ENCODE measurements at places on chromosomes 7 and 10.
A peak's percentile ranks its signal among the peaks of the same experiment; 100 is the strongest.

DNA sequence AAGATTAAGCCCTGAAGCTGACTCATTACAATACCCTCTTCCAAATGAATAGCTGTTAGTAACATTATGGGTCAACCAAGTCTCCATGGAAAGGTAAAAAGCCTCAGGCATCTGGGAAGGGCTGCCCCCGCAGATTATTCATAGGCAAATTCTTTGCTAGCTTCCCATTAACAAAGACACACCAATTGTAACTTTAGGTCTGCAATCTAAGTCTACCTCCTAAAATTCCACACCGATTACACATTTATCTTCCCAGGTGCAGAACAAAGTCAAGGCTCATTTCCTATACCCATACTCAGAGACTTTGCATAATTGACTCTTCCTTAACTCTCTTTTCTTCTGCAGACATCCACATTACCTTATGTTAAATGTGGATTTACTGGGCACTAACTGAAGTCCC is 826.3 kb upstream of the MBL2 start:
- DNase-seq, result no peak

DNA sequence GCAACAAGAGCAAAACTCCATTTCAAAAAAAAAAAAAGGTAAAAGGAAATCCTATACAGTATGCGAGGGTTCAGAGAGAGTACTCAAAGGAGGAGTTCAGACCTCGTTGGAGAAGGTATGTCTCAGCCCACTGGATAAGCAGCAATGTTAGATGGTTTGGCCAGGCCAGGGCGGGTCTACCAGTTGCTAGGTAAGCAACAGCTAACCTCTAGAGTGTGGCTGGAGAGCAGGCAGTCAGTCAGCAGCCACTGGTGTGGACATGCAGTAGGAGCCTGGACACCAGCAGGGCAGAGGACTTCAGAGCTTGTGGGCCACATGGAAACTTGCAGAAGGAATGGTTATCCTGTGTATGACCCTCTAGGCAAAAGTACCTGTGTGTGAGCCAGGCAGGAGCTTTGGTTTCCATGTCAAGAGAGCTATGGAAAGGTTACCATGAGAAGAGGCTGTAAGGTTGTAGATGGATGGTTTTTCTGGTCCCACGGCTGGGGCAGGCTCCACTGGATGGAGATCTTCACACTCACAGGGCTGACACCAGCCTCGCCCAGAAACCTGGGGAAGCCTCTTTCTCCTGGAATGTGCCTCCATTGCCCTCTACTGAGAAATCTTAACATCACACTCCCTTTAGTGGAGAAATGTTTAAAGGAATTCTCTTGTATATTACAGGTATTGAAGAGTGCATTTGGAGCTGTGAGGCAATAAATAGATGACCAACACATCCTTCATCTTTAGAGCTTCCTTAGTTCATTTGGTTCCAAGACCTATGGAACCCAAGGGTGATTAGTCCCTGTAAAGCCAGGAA is 63.6 kb downstream of the CCDC186 start:
- DNase-seq, result no peak

DNA sequence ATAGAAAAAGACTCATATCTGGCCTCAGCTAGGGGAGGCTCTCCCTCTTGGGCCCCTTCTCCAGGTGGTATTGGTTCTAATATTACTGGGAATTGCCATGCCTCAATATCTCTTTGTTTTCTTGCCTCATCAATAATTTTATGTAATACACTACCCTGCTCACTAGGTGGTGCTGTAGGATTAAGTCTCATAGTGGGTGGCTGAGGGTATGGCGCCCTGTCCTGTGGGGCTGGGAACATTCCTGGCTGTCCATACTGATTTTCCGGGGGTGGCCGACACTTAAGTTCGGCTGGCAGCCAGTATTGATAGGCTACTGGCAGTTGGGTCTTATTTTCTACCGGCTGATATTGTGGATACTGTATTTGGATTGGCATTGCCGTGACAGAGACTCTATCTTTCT is 9.0 kb upstream of the TAS2R3 start:
- DNase-seq, result no peak

GRCh38 chr7:128167791-128168666 is 73.0 kb upstream of the LEP start:
- no peak for DNase-seq

DNA sequence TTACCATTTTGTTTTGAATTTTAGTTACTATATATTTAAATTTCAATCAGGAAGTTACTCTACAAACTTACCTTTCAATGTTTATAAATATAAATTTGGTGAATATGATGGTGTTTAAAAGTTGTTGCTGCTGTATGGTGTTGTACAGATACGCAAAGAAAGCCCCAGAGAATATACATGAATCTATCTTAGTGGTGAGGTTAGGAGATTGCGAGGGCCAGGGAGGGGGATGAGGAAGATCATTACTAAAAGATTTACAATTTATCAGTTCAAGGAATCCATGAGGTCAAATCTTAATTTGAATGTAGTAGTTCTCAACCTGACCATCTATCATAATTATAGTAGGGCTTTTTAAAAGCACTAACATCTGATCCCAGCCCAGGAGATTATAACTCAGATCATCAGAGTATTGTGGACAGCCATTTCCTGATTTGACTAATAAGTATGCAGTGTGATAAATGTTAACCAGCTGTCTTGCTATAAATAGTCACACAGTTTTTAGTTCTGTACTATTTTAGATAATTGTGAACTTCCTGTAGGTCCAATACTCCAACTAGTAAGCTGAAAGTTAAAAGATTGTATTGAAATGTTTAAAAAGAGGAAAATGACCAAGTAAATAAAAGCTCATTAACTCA is 23.6 kb downstream of the FAM3C start:
- DNase-seq, result no peak

- no peak for DNase-seq
Observed at GRCh38 chr7:30782690-30783089, 11.5 kb downstream of the MINDY4 start.

- DNase-seq, result no peak
Observed at GRCh38 chr7:12754179-12754578, 66.7 kb downstream of the ARL4A start.

GRCh38 chr10:30791197-30791611 is 161.7 kb upstream of the LYZL2 start:
- no peak for DNase-seq

DNA sequence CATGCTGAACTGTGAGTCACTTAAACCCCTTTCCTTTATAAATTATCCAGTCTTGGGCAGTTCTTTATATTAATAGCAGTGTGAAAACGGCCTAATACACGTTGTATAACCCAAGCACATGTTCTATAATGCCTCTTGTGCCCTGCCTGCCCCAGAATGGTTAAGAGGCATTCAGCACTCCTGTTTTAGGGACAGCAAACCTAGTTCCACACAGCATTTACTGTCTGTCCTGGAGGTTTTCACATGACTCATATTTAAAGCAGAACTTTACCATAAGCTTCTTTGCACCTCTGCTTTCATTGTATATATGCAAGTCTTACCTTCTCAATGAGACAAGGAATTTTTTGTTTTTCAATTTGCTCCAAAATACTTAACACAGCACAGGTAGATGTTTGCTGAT is 144.8 kb downstream of the ICA1 start:
- no peak for DNase-seq

DNA sequence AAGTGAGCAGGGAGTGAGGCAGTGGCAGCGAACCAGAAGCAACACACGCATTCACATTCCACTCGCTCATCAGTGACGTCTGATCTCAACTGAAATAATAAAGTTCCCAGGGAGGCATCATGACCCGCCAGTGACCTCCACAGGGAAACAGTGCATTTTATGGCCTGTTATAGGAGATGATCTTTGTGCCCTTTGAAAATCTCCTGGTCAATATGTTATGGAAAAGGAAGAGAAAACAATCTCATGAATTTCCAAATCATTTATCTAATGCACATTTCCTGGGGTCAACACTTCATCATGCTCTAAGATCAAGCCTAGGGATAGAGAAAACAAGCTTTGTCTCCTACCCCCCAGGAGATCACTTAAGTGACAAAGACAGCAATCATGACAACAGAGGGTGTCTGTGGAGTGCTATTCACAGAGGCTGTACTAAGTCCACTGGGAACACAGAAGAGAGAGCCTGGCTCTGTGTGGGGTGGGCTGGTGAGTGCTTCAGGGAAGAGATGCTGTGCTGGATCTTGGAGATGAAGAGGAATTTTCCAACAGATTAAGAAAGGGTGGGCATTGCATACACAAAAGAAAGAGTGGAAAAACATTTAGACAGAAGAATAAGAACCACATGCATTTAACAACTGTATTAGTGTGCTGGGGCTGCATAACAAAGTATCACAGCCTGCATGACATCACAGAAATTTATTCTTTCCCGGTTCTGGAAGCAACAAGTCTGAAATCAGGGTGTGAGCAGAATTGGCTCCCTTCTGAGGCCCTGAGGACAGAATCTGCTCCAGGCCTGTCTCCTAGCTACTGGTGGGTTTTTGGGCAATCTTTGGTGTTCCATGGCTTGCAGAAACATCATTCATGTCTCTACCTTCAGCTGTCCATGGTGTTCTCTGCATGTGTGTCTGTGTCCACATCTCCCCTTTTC is 613.9 kb upstream of the IGFBP3 start:
- peak; percentile 49 for DNase-seq

GRCh38 chr10:104081998-104082397 is 3.7 kb downstream of the COL17A1 start:
- no peak for DNase-seq

All from ureter (tissue), 1 donor.